ENCODE measurements at places on chromosomes 7 and 10.

DNA sequence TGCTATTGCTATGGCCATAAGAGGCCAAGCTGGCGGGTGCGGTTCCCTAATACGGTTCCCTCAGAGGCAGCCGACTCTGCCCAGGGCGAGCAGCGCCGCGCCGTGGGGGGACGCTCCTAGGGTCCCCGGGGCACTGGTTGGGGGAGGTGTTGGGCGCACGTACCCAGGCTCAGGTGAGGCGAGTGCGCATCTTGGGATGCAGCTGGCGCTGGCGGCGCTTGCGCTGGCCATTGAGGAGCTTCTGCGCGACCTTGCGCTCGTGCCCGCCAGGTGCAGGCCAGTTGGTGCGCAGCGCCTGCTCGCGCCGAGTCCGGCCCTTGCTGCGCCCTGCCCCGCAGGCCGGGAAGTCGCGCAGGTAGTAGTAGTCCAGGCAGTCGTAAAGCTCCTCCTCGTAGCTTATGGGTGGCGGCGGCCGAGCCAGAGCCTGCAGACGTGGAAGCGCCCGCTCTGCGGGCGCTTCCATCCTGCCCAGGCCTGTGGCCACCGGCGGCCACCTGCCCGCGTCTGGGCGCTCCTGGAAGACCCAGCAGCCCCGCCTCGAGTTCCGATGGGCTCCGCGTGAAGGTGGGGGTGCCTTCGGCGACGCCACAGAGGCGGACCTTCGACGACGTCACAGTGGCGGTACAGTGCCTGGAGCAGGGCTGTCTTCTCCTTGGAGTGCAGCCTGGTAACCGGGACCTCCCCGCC is at the start of gene NUPR2:
NUPR2 (minus strand) TSS at position 566 of the 687 bp plus-strand sequence; CDS start at position 463, 103 bp downstream.
- no peak for DNase-seq

DNA sequence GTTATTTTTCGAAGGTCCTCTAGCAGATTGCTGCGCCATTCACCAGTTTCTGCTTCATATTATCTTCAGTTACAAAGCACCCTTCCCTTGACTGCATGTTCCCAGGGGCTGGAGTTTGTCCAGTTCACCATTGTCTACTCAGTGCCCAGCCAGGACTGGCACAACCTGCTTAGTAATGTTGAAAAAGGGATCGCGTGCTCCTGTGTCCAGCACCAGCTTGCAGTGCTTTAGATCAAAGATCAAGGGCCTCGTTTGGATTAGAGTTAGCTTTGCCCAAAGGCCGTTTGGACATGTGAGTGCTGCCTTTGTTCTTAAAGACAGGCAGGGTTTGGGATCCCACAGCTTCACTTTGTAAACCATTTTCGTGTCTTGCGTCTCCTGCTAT is 867 bp downstream of the ATP6V0E2 start:
- no peak for DNase-seq

GRCh38 chr10:123140164-123140982 is 4.6 kb downstream of the HMX3 start:
- no peak for DNase-seq

DNA sequence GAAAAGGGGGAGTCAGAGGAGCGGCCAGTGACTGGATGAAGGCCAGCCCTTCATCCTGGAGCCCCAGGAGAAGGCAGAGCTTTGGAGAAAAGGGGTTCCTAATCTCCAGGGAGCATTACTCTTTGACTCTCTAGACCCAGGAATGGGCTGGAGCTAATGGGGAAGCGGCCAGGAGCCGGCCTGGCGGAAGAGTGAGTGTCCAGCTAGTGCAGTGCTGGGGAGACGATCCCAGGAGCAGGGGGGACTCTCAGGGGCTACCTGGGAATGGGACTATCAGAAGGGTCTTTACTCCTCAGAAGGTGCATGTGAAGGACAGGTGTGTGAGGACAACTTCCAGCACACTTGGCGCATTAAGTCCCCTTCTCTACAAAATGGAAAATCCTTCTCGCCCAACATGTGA is 2.4 kb upstream of the PAX2 start:
- DNase-seq, result no peak

DNA sequence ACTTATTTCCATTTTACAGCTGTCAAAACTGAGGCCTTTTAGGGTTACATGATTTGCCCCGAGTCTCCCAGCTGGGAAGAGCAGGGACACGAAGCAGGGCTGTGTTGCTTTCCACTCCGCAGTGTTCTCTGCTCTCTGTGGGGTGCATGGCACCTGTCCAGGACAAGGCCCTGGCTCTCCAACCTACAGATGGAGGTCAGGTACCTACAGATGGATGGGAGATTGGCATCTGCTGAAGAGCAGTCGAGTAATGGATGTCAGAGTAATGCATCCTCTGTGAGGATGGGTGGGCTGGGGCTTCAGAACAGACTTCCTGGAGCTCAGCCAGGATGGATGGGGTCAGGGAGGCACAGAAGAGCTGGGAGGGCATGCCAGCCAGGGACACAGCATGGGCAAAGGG is 85.0 kb downstream of the EMX2 start:
- DNase-seq, result no peak

GRCh38 chr7:23472956-23473843 is 2.9 kb upstream of the IGF2BP3 start:
- DNase-seq, result no peak

All from iPS DF 19.7 (cell line).